NCI-H69 (cell line): ENCODE measurements at places on chromosomes 2 and 18.
A peak's percentile ranks its signal among the peaks of the same experiment; 100 is the strongest.

GRCh38 chr2:76808732-76809131, 713.4 kb downstream of the LRRTM4 start:
- no peak for DNase-seq

DNA sequence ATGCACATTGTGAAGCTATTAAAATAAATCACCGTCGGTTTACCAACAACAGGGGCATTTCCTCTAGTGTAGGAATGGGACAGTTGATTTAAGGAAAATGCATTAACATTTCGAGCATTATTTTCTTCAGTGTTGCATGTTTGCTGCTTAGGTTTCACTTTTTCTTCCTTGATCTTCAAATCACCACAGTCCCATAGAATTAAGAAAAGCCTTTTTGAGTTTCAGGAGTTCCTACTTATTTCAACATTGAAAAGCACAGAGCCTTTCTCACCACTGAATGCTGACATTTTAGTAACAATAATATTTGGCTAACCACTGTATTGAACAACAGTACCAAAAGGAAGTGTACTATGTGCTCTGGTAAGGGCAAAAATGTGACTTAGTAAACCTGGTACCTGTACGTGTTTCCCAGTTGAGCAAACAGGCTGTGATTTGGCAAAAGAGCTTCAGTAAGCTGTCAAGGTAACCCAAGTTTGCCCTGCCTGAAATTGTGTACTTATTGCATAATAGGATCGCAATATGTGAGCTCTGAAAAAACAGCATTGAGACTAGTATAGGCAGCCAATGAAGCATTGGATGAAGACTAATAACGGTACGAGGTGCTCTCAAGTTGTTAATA, 2.2 kb downstream of the LRRTM4 start:
- DNase-seq = no peak

DNA sequence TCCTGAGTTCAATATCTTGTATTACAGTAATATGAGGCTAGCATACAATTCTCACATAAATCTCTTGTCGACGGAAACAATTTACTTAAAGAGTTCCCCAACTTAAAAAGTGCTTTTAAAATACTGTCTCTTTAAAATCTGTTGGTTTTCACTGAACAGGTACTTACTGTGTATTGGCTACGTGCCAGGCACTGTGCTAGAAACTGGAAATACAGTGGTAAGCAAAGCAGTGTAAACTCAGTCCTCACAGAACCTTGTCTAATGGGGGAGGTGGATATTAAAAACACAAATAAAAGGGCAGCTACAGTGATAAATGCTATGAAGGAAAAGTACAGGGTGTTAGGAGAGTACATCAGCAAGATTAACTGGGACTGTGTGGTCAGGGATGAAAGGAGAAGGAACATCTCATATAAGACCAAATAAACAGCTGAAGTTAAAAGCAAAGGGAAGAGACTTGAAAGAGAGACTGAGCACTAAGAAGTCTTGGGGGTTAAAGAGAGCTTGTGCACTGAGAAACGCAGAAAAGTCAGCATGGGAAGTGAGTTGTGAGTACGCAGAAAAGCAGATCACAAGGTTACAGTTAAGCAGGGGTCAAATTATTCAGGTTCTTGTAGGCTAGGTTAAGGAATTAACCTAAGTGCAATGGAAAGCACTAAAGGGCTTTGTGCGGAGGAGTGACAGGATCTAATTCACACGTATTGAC, 52.5 kb downstream of the USP40 start:
- DNase-seq = peak; percentile 18

DNA sequence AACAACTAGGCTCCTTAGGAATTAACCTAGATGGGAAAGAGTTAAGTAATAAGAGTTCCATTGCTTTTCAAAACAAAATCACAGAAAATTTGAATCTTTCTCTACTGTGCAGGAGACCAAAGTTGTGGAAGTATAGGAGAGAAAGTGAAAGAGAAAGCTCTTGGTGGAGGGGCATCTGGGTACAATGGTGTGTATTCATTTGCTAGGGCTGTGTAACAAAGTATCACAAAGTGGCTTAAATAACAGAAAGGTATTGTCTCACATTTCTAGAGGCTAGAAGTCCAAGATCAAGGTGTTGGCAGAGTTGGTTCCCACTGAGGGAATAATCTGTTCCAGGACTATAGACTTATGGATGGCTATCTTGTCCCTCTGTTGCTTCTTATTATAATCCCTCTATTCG, 50.5 kb upstream of the GORASP2 start:
- no peak for DNase-seq

GRCh38 chr2:103010306-103010705, 248.5 kb downstream of the TMEM182 start:
- DNase-seq = no peak

DNA sequence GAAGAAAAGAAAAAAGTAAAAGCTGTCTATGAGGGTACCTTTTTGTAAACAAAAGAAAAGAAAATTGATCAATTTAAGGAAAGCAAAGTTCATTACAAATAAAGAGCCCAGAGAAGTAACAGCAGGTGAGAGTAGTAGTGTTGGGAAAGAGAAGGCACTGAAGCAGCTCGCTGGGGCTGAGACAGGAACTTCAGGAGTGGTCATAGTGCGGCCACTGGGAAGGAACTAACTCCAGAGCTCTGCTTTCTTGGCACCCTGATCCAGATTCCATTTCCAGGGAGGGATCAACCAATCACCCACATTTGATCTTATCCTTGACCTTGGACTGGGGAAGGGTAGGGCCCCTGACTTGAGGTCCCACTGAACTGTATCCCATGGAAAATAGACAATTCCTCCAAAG, 617.6 kb downstream of the CPS1 start:
- DNase-seq = no peak

DNA sequence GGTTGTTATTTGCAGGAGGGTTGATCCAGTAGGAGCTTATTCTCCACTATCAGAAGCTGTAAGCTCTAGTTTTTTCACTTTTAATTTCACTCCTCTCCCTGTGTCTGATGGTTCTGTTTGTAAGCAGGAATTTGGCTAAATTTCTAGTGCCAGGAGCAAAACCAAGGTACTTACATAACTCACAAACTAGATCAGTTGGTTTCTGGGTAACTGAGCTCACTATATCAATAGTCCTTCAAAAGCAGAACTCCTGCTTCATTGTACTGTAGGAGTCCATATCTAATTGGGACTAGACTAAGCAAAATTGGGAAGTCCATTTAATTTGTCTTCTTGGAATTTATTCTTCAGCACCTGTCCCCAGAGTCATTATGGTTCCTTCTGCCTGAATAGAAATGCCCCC, 20.1 kb upstream of the RAX start:
- DNase-seq = no peak

DNA sequence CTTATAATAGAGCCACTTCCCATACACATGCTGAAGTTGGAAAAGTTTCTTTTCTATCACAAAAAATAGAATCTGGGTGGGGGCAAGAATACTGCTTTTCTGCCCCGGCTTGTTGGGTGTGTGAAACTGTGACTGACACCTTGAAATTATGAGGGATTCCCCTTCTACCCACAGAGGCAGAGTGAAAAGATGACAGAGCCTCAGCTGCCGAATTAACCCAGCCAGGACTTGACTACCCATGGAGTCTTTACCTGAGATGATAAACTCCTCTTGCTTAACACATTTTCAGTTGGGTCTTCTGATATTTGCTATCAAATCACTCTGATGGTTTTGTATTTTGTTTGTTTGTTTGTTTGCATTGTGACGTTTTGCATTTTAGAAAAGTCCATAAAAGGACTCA, 66.0 kb upstream of the PMAIP1 start:
- DNase-seq = no peak

DNA sequence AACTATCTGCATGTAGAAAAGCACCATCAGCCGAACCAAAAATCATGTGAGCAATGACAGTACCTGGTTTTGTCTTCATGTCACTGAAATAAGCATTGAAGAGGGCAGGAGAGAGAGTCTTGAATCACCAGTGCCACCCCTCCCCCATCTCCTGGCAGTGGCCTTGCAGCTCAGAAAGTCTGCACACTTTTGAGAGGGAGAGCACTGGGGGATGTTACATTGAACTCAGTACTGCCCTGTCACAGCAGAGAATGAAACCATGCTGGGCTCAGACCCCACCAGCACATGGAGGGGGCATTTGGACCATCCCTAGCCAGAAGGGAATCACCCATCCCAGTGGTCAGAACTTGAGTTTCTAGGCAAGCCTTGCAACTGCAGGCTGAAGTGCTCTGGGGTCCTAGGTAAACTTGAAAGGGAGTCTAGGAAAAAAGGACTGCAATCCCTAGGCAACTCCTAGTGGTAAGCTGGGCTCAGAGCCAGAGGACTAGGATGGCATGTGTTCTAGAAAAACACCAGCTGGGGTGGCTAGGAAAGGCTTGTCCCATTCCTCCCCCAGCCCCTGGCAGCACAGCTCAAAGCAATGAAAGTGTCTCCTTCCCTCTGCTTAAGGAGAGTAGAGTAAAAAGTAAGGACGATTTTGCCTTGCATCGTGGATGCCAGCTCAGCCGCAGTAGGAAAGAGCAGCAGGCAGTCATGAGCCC, 259.9 kb upstream of the MYT1L start:
- peak; percentile 29 for DNase-seq

DNA sequence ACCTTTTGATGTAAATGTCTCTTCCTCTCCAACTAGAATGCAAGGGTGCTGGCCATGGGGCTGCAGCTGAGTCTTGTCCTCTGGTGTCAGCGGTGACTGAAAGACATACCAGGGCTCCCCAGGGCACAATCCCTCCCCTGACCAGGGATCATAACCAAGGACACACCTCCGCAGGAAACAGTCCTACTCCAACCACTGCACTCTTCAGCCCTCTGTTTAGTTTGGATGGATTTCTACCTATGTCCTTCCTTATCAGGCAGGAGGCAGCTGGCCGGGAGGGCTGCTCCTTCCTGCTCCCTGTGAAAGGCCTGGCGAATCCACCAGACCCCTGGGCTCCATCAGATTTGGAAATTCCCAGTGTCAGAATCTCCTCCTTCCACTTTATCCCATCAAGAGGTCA, 185.2 kb upstream of the ID2 start:
- no peak for DNase-seq

GRCh38 chr2:142588269-142588668, 289.2 kb upstream of the KYNU start:
- no peak for DNase-seq

GRCh38 chr2:237043866-237044265, 41.8 kb upstream of the COPS8 start:
- peak; percentile 89 for DNase-seq

- peak; percentile 46 for DNase-seq
Observed at GRCh38 chr2:85604568-85605339, 2.3 kb upstream of the TMEM150A start.

GRCh38 chr2:126864861-126865260, 33.8 kb upstream of the TEX51 start:
- DNase-seq = no peak

GRCh38 chr18:11886577-11887110, 21.5 kb downstream of the MPPE1 start:
- no peak for DNase-seq

DNA sequence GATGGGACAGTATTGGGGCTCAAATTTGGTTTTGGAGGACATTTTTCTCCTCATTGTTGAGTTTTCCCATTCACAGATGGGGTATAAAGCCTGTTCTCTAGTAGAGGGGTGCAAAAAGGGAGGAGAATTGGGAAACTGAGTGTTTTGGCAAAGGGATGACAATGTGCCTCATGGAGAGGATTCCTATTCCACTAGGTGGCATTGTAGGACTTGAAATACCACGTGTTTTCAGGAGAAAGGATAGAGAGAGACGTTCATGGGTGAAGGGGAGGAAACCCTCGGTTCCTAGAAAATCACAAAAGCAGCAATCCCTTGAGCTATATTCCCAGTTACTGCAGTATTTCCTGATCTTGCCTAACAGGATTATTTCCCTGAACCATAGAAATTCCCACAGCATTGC, 113.7 kb upstream of the SRD5A2 start:
- DNase-seq = peak; percentile 27
